ENCODE measurements at places on chromosomes 1 and 21. TPM values are rescaled to one million over a fixed set of nuclear protein-coding genes. Genes with fewer than 3 reads are reported as not detected.

Gene GJA4
- total RNA-seq: not detected

Gene CASQ2
- 247 TPM for total RNA-seq

DNA sequence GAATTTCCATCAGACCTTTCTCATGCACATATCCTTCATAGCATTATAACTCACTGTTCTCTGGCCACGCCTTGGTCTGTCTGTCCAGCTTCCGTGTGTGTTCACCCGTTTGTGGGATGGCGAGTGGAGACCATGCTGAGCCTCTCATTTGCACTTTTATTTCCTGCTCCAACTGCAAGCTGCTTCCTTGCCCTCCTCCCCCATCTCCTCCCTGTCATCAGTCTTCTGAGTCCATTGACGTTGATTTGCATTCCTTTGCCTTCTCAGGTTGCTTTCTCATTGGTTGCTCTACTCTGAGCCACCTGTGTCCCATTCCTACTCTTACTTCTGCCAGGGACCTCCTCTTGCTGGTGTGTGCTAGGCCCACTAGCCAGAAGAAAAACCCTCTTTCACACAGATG, 146.4 kb downstream of the NOS1AP start:
- no peak for DNase-seq

GRCh38 chr1:42734201-42735035, 5.6 kb downstream of the CLDN19 start:
- no peak for DNase-seq

Gene FALEC
- not detected for total RNA-seq

GRCh38 chr1:155892796-155893195, 18.4 kb downstream of the RIT1 start:
- peak; percentile 48 for DNase-seq

DNA sequence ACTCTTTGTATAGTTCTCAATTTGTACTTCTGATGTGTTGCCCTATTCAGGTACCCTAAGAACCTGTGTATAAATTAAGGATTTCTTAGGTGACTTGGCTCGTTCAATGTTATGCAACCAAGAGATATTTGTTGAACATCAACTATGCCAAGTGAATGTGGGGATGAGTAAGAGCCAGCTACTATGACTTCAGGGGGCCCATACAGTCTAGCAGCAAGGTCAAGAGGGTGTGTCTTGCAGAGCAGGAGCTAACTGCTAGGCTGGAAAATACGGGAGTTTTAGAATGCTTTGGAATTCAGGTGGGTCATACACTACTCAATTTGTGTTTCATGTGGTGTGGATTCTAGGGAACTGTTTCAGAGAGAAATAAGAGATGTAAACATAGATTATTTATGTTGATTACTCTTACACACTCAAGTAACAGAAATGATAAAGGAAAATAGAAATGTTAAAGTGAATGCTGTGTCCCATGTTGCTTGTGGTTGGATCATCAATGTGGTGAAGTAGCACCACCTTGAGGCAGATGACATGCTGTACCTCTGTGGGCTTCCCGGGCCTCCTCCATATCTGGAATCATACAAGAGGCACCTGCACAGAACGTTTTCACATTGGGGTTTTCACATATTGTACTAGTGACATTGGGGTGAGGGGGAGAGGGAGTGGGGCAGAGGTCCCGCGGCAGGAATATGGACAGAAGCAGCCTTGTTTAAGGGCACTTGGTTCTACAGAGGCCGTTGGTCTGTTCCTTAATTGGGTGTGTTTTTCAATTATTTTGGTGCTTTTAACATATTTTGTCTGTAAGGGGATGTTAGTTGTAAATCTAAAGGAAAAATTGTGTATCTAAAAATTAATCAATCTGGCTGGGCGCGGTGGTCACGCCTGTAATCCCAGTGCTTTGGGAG, 12.4 kb downstream of the ARPC5 start:
- peak; percentile 65 for DNase-seq

DNA sequence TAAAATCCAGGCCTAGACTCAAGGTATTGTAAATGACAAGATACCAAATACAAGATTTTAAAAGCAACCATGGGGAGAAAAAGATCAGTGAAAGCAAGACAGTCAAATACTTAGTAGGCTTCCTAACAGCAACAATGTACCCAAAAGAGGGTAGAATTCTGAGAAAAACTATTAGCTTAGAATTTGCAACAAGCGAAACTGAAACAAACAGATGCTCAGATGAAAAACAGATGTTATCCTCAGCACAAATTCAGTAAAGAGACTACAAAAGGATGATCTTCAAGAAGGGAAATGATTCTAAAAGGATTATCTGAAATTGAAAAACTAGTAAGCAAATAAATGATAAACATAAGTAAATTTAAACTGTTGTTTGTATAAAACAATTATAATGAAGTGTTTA, 40.0 kb downstream of the PDC start:
- DNase-seq: no peak

DNA sequence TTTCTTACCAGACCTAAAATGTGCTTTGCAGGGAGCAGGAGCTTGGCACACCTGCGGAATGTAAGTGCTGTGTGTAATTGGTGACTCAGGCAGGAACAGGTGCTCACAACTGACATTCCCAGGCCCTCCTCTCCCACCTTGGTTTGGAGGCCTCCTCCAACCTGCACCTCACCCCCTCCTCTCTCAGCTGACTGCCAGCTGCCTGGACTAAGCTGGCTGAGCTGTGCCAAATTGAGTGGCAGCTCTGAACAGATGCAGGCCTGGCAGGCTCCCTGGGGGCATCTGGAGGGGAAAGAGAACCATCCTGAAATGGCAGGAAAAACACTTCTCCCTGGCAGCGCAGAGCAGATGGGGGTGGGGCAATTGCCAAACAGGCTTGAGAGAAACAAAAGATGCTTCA, 91.7 kb upstream of the PGBD5 start:
- peak; percentile 82 for DNase-seq

Gene FGR
- total RNA-seq: 0.05 TPM

Gene TRAF3IP3
- total RNA-seq: 0.05 TPM

Measured in myocyte (in vitro differentiated cells).